A549 treated with AZD2906 at 1 μM for 4 hours (cell line): ENCODE measurements at places on chromosomes 6 and 20. TPM values are rescaled to one million over a fixed set of nuclear protein-coding genes. Genes with fewer than 3 reads are reported as not detected.

KCNK15 gene
- 0.23 to 0.71 TPM (median 0.53 TPM) in 5 replicates for total RNA-seq

FAM83B gene
- total RNA-seq = 0.02 to 0.03 TPM (median 0.03 TPM) in 4 of 5 replicates, not detected in the other

UBE2J1 gene
- 13.5 to 16.5 TPM (median 14.4 TPM) in 5 replicates for total RNA-seq

SRSF3 gene
- total RNA-seq = 481 to 703 TPM (median 512 TPM) in 5 replicates

PRDM13 gene
- total RNA-seq = 0.77 to 1.3 TPM (median 0.96 TPM) in 5 replicates

E2F3 gene
- total RNA-seq = 10.4 to 13.2 TPM (median 11.0 TPM) in 5 replicates

ANGPT4 gene
- total RNA-seq = 0.02 to 0.04 TPM (median 0.03 TPM) in 4 of 5 replicates, not detected in the other

KIAA1755 gene
- 0.13 to 0.22 TPM (median 0.17 TPM) in 5 replicates for total RNA-seq

SIRPG gene
- not detected in 5 replicates for total RNA-seq

SPATS1 gene
- total RNA-seq = not detected in 5 replicates

HMGN3 gene
- total RNA-seq = 60.1 to 64.8 TPM (median 61.6 TPM) in 5 replicates

SCRT2 gene
- 0.02 TPM in 1 of 5 replicates, not detected in the others for total RNA-seq

ARMC2 gene
- 1.8 to 2.3 TPM (median 2.3 TPM) in 5 replicates for total RNA-seq

ID4 gene
- 0.48 to 1.0 TPM (median 0.86 TPM) in 5 replicates for total RNA-seq

ULBP3 gene
- total RNA-seq = 3.7 to 4.6 TPM (median 4.2 TPM) in 5 replicates

LINC00237 gene
- total RNA-seq = not detected in 5 replicates
